ENCODE measurements at places on chromosomes 2 and 18.

DNA sequence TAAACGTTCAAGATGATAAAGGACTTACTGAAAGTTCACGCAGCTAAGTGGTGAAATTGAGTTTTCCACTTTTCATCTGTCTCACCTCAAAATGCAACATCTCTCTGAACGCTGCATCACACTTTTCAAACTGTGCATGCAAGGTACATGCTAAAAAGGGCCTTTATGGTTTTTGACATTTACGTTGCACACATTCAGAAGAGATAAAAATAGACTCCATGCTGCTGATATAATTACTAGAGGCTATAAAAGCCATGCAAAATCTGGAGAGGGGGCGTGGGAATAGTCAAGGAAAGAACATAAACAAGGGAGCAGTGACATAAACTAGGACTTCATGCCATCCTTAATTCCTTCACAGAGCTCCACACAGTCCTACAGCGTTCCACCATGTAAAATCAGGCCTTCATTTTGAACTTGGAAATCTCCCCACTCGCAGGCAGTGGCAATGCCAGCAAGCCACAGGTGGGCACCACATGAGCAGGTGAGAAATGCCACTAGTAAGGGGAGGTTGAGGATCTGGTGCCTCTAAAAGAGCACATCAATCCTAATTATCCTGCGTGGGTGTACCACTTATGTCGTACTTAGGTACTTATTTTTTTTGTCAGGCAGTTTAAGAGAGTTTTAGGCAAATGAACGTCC lies 71.4 kb downstream of the ZEB2 start:
- DNase-seq: no peak

GRCh38 chr18:70256994-70257393 lies 31.9 kb upstream of the SOCS6 start:
- no peak for DNase-seq

GRCh38 chr2:136527560-136527959 lies 237.8 kb upstream of the THSD7B start:
- no peak for DNase-seq

- DNase-seq: no peak
Observed at GRCh38 chr2:219733746-219734145, 106.3 kb downstream of the SLC4A3 start.

DNA sequence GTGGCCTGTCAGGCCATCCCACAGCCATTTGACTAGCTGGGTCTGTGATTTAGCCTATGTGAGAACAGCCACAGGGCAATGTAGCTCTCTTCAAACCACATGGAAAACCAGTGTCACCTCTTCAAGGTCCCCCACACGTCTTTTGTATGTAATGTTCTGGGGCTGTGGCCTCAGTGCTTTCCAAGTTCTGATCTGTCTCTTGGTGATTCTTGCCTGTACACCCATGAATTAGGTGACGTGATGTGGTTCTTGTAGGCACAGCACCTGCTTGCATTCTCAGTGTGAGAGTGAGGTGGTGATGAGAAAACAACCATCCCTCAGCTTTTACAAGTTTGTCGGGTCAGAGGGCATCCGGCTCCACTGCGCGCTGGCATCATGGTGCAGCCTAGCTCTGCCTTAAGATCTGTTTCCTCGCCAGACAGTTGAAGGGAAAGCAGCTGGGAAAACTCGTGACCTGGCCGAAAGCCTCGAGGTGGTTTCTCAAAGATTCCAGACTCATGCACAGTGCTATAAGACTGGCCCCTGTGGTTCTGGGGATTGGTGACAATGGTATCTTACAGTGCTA lies 125.8 kb downstream of the TANC1 start:
- DNase-seq: no peak

- DNase-seq: no peak
Observed at GRCh38 chr2:21067125-21067524, 23.3 kb upstream of the APOB start.

DNA sequence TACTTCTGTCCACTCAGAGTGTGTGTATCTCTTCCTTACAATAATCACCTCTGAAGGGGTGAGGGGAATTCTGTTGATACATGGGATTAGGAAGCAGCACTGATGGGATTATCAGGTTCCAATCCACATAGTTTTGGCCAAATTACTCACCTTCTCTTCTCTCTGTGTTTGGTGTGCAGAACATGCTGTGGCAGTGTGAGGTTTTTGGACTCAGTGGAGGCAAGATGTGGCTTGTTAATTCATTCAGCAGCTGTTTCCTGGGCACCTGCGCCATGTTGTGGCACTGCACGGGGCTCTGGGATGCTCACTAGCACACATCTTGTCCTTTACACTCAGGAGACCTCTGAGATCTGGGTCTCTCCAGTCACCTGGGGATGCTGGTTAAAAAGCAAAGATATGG lies 350.3 kb upstream of the HS6ST1 start:
- no peak for DNase-seq

- no peak for DNase-seq
Observed at GRCh38 chr2:42876326-42876751, 84.0 kb upstream of the HAAO start.

- no peak for DNase-seq
Observed at GRCh38 chr2:232234922-232235615, 143.5 kb upstream of the ALPP start.

- DNase-seq: no peak
Observed at GRCh38 chr2:174863183-174863582, 98.9 kb upstream of the CHRNA1 start.

- DNase-seq: no peak
Observed at GRCh38 chr2:27421660-27422250, 6.7 kb upstream of the NRBP1 start.

Data from activated naive CD8-positive, alpha-beta T cell treated with anti-CD3 and anti-CD28 coated beads, Interleukin-2, amount 50 U/mL, for 16 hours (primary cell).